ENCODE measurements at places on chromosomes 3 and 15. TPM values are rescaled to one million over a fixed set of nuclear protein-coding genes. Genes with fewer than 3 reads are reported as not detected.

SLC12A1 gene
- not detected for total RNA-seq

FES gene
- total RNA-seq, result 11.9 TPM

THSD4 gene
- total RNA-seq, result 95.8 TPM

DNAJA4 gene
- total RNA-seq, result 115 TPM

EAF2 gene
- total RNA-seq, result 4.1 TPM

SLC51A gene
- not detected for total RNA-seq

ANKUB1 gene
- total RNA-seq, result not detected

- no peak for DNase-seq
These were observed 90.2 kb downstream of the ANP32A start for GRCh38 chr15:68730471-68730919.

- no peak for DNase-seq
These were observed 234.9 kb upstream of the LMCD1 start for GRCh38 chr3:8266730-8267131.

DNA sequence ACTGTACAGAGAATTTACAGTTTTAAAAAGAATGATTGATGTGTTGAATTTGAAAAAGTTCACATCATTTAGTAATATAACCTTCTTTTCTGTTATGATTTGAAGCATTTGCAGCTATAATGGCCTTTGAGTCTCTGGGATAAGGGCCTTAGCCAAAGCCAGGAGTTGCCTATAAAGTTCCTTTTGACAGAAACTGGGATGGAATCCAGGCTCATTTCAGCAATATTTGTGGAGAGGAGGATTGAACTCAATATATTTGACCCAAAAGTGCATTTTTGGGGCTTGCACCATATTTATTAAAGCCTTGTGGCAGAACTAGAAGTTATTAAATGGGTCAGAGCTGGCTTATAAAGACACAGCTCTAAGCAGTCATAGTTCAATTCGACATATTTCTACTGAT lies 348.7 kb upstream of the EPHA3 start:
- no peak for DNase-seq

DNA sequence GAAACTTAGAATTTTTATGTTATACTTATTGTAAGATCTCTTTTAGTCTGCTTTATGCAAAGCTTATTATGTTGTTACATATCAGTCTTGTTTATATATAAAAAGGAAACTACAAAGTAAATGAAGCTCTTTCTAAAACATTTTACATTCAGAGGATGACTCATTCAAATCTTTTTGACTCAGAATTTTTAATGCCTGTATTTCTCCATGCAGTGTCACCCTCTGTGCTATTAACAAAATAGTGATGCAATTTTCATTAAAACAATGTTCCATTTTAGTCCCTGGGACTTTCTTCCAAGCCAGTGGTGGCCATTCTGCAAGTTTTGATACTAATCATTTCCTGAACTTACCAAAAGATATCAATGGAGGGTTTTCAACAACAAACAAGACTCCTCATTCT lies 216.1 kb downstream of the NAALADL2 start:
- DNase-seq, result no peak

DNA sequence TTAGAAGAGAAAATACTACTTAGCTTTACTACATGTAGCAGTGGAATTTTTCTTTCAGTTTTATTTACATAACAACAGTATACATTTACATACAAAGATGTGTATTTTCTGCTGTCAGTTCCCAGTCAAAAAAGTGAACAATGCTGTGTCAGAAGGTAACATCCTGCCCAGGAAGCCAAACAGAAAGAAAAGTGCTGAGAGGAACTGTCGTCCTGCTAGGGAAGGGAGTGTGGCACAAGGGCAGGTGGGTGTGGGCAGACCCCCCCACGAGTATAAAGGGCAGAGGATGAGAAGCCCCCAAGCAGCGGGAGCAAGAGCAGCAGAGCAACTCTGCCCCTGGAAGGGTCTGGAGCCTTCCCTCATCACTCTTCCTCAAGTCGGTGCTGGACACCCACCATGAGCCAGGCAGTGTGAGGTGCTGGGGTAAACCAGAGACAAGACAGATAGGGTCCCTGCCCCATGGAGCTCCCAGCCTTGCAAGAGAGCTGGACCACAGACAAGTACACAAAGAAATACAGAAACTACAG lies 39.7 kb downstream of the TBC1D2B start:
- DNase-seq, result no peak

DNA sequence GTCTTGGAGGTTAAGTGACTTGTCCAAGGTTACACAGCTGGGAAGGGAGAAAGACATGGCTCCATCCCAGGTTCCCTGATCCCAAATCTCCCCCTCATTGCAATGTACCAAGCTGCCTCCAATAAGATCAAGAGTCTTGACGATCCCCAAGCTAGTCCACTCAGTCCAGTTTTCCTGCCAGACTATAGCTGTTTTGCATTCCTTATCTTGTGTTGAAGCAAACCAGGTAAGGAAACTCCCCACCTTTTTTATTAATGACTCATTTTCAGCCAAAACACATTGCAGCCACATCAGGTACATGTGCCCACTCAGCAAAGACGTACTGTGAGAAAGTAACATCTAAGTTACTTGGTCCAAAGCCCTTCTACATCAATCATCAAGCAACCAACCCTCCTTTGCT lies 41.9 kb downstream of the LIPC start:
- no peak for DNase-seq

GRCh38 chr15:49809894-49810609 lies 189.2 kb downstream of the DTWD1 start:
- DNase-seq, result no peak

GRCh38 chr3:27239951-27240350 lies 129.2 kb downstream of the NEK10 start:
- no peak for DNase-seq

GRCh38 chr3:10259798-10260197 lies 11.5 kb downstream of the TATDN2 start:
- DNase-seq, result no peak

DNA sequence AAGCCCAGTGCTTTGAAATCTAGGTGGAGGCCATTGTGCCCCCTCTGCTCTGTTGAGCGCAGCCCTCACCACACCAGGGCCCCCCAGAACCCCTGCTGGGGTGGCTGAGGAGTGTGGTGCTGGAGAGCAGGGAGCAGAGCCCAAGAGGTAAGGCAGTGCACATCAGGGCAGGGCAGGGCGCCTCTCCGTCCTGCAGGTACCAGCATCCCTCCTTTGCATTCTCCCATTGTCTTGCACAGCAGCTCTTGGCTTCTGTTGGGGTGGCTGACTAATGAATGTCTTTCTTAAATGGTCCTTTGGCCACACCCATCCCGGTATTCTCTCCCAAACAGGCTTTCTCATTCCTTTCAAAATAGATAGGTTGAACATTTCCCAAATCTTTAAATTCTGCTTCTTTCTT lies 41.4 kb upstream of the GABRG3 start:
- DNase-seq, result no peak

DNA sequence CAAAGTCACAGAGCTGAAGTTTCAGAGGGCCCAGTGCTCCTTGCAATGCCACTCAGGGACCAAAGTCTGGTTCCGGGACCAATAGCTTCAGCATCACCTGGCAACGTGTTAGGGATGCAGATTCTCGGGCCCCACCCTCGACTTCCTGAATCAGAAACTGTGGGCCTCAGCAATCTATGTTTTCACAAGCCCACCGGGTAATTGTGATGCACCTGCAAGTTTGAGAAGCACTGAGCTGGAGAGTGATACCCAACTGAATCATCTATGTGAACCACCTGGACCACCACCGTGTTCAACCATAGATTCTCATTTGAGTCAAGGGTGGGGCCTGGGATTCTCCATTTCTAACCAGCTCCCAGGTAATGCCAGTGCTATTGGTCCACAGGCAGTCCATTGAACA lies 55.7 kb downstream of the CORO2B start:
- DNase-seq, result no peak

DNA sequence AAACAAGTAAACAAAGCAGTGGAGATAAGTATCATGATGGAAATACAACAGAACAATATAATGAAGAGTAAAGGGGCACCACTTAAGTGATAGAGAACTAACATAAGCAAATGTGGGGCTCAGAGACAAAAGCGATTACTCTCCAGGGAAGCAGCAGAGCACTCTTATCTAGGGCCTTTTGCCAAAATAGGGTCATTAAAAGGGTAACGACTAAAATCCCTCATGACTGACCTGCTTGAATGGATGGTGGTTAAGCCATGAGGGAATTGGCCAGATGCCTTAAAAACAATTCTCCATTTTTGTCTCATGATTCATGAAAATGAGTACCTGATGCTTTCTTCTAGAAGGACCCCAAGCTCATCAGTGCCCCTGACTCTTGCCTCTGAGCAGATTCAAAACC lies 3.2 kb upstream of the SLC7A14 start:
- no peak for DNase-seq

Measured in left ventricle myocardium inferior (tissue), 1 donor.